ENCODE measurements at places on chromosomes 16 and 17. TPM values are rescaled to one million over a fixed set of nuclear protein-coding genes. Genes with fewer than 3 reads are reported as not detected.

ARMC7 gene
- total RNA-seq, result 13.5 TPM

CWC25 gene
- 28.7 TPM for total RNA-seq

GRCh38 chr17:50258647-50259476 is 15.4 kb upstream of the TMEM92 start:
- H3K4me3 ChIP-seq, result no peak overlapping the region
- H3K36me3 ChIP-seq, result no peaks in the 10 kb centered on the region
- no peaks in the 10 kb centered on the region for H3K4me1 ChIP-seq

- DNase-seq, result no peak
- peaks cover 38% of the 10 kb centered on the region for H3K36me3 ChIP-seq
- no peaks in the 10 kb centered on the region for H3K27me3 ChIP-seq
- H3K4me3 ChIP-seq, result peak overlapping the region; percentile 88
- peak overlapping the region; percentile 85 for H3K27ac ChIP-seq
- peaks cover 43% of the 10 kb centered on the region for H3K4me1 ChIP-seq
Observed at GRCh38 chr17:5437721-5438317, 1.1 kb downstream of the C1QBP start.

GRCh38 chr16:84451781-84452180 is 52.7 kb downstream of the MEAK7 start:
- no peaks in the 10 kb centered on the region for H3K4me1 ChIP-seq
- no peaks in the 10 kb centered on the region for H3K36me3 ChIP-seq
- no peak for DNase-seq
- no peak overlapping the region for H3K4me3 ChIP-seq
- H3K27me3 ChIP-seq, result peaks cover under 1% of the 10 kb centered on the region
- no peak overlapping the region for H3K27ac ChIP-seq

GRCh38 chr16:85512808-85513115 is 100.4 kb upstream of the GSE1 start:
- no peaks in the 10 kb centered on the region for H3K36me3 ChIP-seq
- H3K27me3 ChIP-seq, result no peaks in the 10 kb centered on the region
- DNase-seq, result no peak
- H3K4me1 ChIP-seq, result no peaks in the 10 kb centered on the region
- no peak overlapping the region for H3K4me3 ChIP-seq

DNA sequence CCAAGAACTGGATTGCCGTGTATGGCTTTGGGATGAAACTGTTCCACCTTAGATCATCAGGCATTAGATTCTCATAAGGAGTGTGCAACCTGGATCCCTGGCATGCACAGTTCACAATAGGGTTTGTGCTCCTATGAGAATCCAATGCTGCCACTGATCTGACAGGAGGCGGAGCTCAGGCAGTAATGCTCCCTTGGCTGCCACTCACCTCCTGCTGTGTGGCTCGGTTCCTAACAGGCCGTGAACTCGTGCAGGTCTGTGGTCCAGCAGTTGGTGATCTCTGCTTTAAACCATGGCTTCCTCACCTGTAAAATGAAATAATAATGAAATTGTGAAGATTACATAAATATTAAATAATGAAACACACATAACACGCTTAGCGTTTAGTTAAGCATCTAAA is 45.5 kb upstream of the FBXO47 start:
- no peak overlapping the region for H3K27ac ChIP-seq
- DNase-seq, result no peak
- peaks cover 8% of the 10 kb centered on the region for H3K4me1 ChIP-seq
- peaks cover 3% of the 10 kb centered on the region for H3K27me3 ChIP-seq
- no peak overlapping the region for H3K4me3 ChIP-seq

DNA sequence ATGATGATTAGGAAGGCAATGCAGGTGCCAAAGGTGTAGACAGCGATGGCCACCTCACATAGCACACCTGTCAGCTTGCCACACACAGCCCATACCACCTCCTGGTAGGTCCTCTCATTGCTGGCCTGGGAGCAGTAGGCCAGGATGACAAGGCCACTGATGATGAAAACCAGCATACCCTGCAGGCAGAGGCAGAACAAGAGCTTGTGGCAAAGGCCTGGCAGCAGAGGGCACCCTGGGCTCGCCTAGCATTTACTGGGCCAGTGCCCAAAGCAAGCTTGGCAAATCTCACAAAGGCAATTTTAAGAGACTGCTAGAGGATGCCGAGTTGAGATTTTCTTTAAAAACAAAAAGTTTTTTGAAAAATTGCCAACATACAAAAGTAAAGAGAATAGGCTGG is 5.9 kb downstream of the SLC38A7 start:
- no peak overlapping the region for H3K27ac ChIP-seq
- no peaks in the 10 kb centered on the region for H3K27me3 ChIP-seq
- H3K4me1 ChIP-seq, result peaks cover 6% of the 10 kb centered on the region
- H3K36me3 ChIP-seq, result no peaks in the 10 kb centered on the region
- H3K4me3 ChIP-seq, result no peak overlapping the region

GRCh38 chr16:49657736-49658465 is 198.0 kb downstream of the ZNF423 start:
- DNase-seq, result no peak
- no peaks in the 10 kb centered on the region for H3K27me3 ChIP-seq
- H3K27ac ChIP-seq, result no peak overlapping the region
- H3K4me3 ChIP-seq, result no peak overlapping the region
- H3K4me1 ChIP-seq, result no peaks in the 10 kb centered on the region

- H3K36me3 ChIP-seq, result peaks cover 15% of the 10 kb centered on the region
- H3K4me1 ChIP-seq, result peaks cover 3% of the 10 kb centered on the region
- no peak overlapping the region for H3K4me3 ChIP-seq
Observed at GRCh38 chr16:19085679-19086200, 18.3 kb downstream of the COQ7 start.

- H3K27me3 ChIP-seq, result no peaks in the 10 kb centered on the region
- peak; percentile 30 for DNase-seq
- H3K27ac ChIP-seq, result no peak overlapping the region
- H3K36me3 ChIP-seq, result peaks cover 4% of the 10 kb centered on the region
- H3K4me3 ChIP-seq, result no peak overlapping the region
Observed at GRCh38 chr17:78972507-78973105, 7.1 kb downstream of the LGALS3BP start.

CACNG1 gene
- not detected for total RNA-seq

TTYH2 gene
- total RNA-seq, result 12.8 TPM

GRCh38 chr17:77382356-77382911 is 241.7 kb downstream of the SEC14L1 start:
- H3K4me1 ChIP-seq, result peaks cover 80% of the 10 kb centered on the region
- peak; percentile 73 for DNase-seq
- peak overlapping the region; percentile 31 for H3K4me3 ChIP-seq
- H3K27ac ChIP-seq, result peak overlapping the region; percentile 72
- no peaks in the 10 kb centered on the region for H3K27me3 ChIP-seq
- H3K36me3 ChIP-seq, result no peaks in the 10 kb centered on the region

NXPH3 gene
- total RNA-seq, result 0.09 TPM

GRCh38 chr16:19700319-19700781 is 17.7 kb downstream of the KNOP1 start:
- peaks cover 24% of the 10 kb centered on the region for H3K4me1 ChIP-seq
- H3K36me3 ChIP-seq, result peaks cover 51% of the 10 kb centered on the region
- no peak overlapping the region for H3K4me3 ChIP-seq

GRCh38 chr17:62625870-62626200 is 1.6 kb upstream of the MRC2 start:
- peaks cover 7% of the 10 kb centered on the region for H3K4me1 ChIP-seq
- peaks cover 1% of the 10 kb centered on the region for H3K36me3 ChIP-seq
- no peak overlapping the region for H3K27ac ChIP-seq

DNA sequence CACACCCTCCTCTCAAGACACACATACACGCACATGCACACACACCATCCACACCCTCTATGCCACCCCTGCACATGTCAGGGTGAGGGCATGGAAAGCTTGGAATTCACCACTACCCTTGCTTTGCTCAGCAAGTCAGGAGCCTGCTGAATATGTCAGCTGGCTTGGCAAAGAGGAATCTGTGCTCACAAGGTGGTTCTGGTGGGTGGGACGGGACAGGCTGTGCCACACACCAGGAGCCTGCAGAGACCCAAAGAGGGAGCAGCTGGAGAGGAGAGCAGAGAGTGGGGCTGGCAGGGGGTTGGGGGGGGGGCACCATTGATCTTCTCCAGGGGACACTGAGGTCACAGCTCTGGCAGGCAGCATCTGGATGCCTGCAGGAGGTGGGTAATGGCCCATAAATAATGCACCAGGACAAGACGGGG is 48.7 kb upstream of the NDRG4 start:
- no peak overlapping the region for H3K27ac ChIP-seq
- no peak overlapping the region for H3K4me3 ChIP-seq

GRCh38 chr17:64694207-64694606 is 32.1 kb upstream of the SMURF2 start:
- H3K27me3 ChIP-seq, result no peaks in the 10 kb centered on the region
- no peaks in the 10 kb centered on the region for H3K36me3 ChIP-seq
- no peaks in the 10 kb centered on the region for H3K4me1 ChIP-seq
- DNase-seq, result no peak
- no peak overlapping the region for H3K27ac ChIP-seq

PRCD gene
- not detected for total RNA-seq

DNA sequence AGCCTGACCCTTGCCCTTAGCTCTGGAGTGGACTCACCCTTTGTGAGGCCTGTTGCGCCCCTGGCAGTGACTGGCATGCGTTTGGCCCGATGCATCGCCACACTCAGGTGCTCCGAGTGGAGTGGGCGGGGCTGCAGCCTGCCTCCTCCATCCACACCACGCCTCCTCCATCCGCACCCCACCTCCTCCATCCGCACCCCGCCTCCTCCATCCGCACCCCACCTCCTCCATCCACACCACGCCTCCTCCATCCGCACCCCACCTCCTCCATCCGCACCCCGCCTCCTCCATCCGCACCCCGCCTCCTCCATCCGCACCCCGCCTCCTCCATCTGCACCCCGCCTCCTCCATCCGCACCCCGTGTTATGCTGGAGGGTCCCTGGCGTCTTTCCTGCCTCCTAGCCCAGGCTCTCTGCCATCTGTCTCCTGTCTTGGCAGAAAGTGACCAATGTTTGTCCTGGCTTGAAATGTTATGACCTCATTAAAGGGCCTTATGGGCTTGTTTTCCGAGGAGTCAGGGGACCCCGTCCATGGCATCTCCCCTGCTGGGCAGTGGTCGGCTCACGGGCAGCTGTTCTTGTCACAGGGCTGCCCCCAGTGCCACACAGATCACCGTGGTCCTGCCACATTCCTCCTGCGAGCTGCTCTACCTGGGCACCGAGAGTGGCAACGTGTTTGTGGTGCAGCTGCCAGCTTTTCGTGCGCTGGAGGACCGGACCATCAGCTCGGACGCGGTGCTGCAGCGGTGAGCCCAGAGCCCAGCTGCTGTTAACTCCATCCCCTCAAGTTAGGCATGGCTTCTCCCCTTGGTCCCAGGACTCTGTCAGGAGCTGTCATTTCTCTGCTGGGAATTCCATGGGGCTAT is 28.7 kb upstream of the MYO15B start:
- H3K4me1 ChIP-seq, result no peaks in the 10 kb centered on the region
- H3K27me3 ChIP-seq, result no peaks in the 10 kb centered on the region
- no peak overlapping the region for H3K27ac ChIP-seq
- DNase-seq, result no peak
- H3K36me3 ChIP-seq, result no peaks in the 10 kb centered on the region

DNA sequence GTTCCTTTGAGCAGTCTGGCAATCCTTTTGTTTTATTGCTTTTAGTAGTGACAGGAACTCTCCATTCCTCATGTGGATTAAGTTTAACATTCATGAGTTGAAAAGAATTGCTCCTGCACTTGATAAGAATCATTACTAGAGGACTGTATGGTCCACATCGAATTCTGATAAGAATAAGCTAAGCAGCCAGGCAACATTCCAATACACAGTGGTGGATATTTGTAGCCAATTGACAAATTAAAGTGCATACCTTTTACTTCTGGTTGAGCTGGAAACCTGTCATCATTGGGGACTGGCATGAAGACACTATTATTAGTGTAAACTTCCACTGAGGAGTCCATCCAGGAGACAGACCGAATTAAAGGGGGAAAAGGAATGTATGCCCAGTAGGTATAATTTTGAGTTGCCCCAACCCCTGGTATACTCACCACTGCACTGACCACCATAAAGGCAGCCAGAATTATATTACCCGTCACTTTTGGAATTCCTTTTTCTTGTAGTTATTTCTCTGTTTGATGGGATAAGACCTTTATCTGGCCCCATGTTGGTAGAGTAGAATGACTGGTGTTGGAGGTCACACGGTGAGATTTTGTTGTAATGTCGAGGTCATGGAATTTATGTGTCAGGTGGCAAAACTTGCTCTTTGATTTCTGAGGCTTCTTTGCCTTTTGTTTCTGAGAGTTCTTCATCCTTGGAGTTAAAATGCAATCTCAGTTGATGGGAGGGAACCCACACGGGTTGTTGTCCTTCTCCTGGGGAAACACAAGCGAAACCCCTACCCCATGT is 72.1 kb upstream of the ARL4D start:
- peaks cover 46% of the 10 kb centered on the region for H3K27me3 ChIP-seq
- H3K27ac ChIP-seq, result no peak overlapping the region
- no peaks in the 10 kb centered on the region for H3K4me1 ChIP-seq
- no peak overlapping the region for H3K4me3 ChIP-seq

- no peaks in the 10 kb centered on the region for H3K27me3 ChIP-seq
- no peak overlapping the region for H3K27ac ChIP-seq
- DNase-seq, result no peak
- no peak overlapping the region for H3K4me3 ChIP-seq
- no peaks in the 10 kb centered on the region for H3K4me1 ChIP-seq
Observed at GRCh38 chr16:69244336-69244735, 57.4 kb downstream of the SNTB2 start.

PPP1R27 gene
- total RNA-seq, result not detected

DNA sequence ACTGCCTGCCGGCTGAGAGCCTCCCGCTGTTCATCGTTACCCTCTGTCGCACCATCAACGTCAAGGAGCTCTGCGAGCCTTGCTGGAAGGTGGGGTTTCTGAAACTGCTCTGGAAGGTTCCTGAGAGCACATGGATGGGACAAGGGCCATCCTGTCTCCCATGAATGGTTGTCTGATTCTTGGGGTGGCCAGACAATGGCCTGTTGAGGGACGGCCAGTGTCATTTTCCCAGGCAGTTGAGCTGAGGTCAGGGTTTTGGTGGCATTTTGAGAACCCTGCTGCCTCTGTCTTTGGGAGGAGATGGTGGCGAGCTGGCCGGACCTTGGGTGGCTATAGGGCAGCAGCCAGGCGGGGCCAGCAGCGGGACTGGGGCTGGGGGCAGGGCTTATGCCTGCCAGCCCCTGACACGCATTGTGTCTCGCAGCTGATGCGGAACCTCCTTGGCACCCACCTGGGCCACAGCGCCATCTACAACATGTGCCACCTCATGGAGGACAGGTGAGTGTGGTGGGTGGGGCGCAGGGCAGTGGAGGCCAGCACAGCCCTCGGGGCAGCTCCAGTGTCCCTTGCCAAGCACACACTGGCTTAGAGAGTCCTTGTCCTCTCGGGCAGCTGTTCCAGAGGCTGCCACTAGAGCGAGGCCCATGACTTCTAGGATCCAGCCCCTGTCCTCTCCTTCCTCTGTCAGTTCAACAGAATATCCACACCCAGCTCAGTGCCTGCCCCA is 9.1 kb downstream of the TSC2 start:
- no peak for DNase-seq
- peaks cover 1% of the 10 kb centered on the region for H3K36me3 ChIP-seq
- H3K27me3 ChIP-seq, result no peaks in the 10 kb centered on the region
- no peak overlapping the region for H3K27ac ChIP-seq
- no peak overlapping the region for H3K4me3 ChIP-seq

GRCh38 chr17:80791758-80792284 is 199.8 kb upstream of the CHMP6 start:
- H3K27ac ChIP-seq, result peak overlapping the region; percentile 98
- H3K27me3 ChIP-seq, result no peaks in the 10 kb centered on the region
- H3K4me3 ChIP-seq, result peak overlapping the region; percentile 68
- peak; percentile 80 for DNase-seq
- peaks cover 66% of the 10 kb centered on the region for H3K4me1 ChIP-seq

All from activated CD8-positive, alpha-beta memory T cell treated with anti-CD3 and anti-CD28 coated beads, Interleukin-2, amount 10 ng/mL, durations not matched to agents 7 days and 5 days (primary cell).